Osteocyte (in vitro differentiated cells): ENCODE measurements at places on chromosomes 11 and 22. TPM values are rescaled to one million over a fixed set of nuclear protein-coding genes. Genes with fewer than 3 reads are reported as not detected.

Gene OR6T1
- not detected in 2 replicates for total RNA-seq

Gene TRIM48
- not detected in 2 replicates for total RNA-seq

Gene GAS2
- total RNA-seq: 0.52 and 0.70 TPM in 2 replicates

Gene SPCS2
- total RNA-seq: 153 and 155 TPM in 2 replicates

Gene DEFB131B
- total RNA-seq: not detected in 2 replicates

Gene C11orf97
- total RNA-seq: not detected in 2 replicates

Gene GGT1
- 1.9 and 2.6 TPM in 2 replicates for total RNA-seq

GRCh38 chr11:112345166-112345565, 84.5 kb upstream of the PLET1 start:
- no peaks in the 10 kb centered on the region for H3K36me3 ChIP-seq
- DNase-seq: no peak
- no peak overlapping the region for H3K4me3 ChIP-seq
- H3K27ac ChIP-seq: no peak overlapping the region
- H3K4me1 ChIP-seq: peaks cover 13% of the 10 kb centered on the region

- no peak for DNase-seq
- H3K36me3 ChIP-seq: no peaks in the 10 kb centered on the region
- H3K27ac ChIP-seq: peak overlapping the region; percentile 63
- H3K4me3 ChIP-seq: peak overlapping the region; percentile 89
- H3K27me3 ChIP-seq: no peaks in the 10 kb centered on the region
Observed at GRCh38 chr22:29580200-29580810, 608 bp downstream of the NIPSNAP1 start.

DNA sequence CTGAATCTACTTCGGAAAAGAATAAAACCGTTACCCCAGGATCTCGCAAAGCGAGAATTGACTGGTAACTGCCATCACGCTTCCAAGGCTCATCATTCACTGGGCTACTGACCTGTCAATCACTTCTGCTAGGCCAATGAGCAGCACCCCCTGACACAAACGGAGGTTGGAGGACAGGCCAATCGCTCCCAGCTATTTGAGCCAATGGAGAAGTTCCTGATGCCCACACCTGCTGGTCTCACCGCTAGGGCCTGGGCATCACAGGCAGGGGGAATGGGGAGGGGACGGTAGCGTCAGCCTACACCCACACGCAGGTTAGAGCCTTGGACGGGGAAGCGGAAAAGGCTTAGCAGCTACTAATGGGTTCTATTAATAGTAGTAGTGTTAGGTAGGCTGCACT, 56.7 kb upstream of the CHST1 start:
- H3K27ac ChIP-seq: no peak overlapping the region
- H3K36me3 ChIP-seq: no peaks in the 10 kb centered on the region
- H3K27me3 ChIP-seq: peaks cover 19% of the 10 kb centered on the region
- H3K4me3 ChIP-seq: no peak overlapping the region
- no peaks in the 10 kb centered on the region for H3K4me1 ChIP-seq

GRCh38 chr11:35380603-35381002, 38.8 kb downstream of the SLC1A2 start:
- peaks cover 29% of the 10 kb centered on the region for H3K4me1 ChIP-seq
- H3K27me3 ChIP-seq: no peaks in the 10 kb centered on the region
- no peak overlapping the region for H3K4me3 ChIP-seq
- no peak for DNase-seq
- peak overlapping the region; percentile 79 for H3K27ac ChIP-seq

- no peak for DNase-seq
- H3K27me3 ChIP-seq: peaks cover 3% of the 10 kb centered on the region
- H3K36me3 ChIP-seq: no peaks in the 10 kb centered on the region
- H3K4me1 ChIP-seq: no peaks in the 10 kb centered on the region
Observed at GRCh38 chr11:87809256-87809655, 366.0 kb downstream of the RAB38 start.

DNA sequence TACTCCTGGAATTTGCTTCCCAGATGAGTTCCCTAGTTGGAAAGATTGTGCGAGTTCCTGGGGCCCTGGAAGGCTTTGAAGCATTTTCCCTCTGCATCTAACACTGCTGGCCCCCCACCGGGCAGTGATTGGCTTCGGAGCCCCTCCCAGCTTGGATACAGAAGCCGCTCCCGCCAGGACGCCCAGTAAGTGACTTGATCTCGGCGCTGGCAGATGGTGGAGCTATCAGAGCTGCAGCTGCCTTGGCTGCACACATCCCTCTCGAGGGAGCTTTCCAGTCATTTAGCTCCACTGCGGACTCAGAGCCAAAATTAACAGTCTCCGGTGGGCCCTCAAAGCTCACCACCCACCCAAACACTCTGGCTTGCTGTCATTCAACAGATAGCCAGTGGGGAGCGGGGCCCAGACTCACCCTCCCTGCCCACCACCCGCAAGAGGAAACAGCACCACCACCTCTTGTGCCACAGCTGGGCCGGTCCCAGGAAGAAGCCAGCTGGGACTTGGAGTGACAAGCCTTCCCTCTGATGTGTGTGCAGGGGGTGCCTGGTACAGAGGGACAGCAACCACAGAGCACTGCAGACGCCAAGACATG, 162.3 kb downstream of the TRIM29 start:
- no peak for DNase-seq
- no peaks in the 10 kb centered on the region for H3K36me3 ChIP-seq
- H3K27ac ChIP-seq: no peak overlapping the region
- H3K4me1 ChIP-seq: no peaks in the 10 kb centered on the region

DNA sequence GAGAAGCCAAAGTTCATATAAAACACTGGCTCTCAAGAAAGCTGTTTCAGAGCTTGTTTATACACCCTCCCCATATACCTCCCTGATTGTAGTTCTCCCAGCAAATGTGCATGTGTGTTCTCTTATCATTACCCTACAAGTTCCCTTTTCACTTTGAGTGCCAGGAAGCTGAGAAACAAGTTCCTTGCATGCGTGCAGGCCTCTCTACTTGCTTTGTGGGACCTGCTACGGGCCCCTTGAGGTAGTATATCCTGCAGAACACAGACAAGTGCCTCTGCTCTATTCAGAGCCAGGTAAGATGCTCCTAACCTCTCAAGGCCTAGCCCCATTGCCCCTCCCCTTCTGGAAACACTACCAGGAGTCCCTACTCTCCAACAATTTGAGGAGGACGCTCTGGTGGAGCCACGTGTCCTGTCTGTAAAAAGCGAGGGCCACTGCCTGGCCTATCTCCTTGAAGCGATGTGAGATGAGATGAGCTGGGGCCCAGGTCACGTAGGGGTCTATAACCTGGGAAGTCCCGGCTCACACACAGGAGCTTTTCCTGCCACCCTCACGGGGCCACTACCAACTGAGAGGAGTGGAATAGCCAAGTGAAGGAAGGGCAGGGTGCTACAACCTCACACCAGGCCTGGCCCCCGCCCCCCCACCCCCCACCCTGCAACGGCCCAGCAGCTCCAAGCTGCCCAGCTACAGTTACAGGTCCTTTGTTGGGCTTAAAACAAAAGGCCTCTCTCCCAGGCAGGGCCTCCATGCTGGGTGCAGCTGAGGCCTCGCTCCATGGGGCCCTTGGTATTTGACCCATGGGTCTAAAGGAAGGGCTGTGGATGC, 2.6 kb upstream of the ATP5MGL start:
- peaks cover 84% of the 10 kb centered on the region for H3K4me1 ChIP-seq
- DNase-seq: no peak
- H3K27me3 ChIP-seq: no peaks in the 10 kb centered on the region
- H3K4me3 ChIP-seq: no peak overlapping the region

DNA sequence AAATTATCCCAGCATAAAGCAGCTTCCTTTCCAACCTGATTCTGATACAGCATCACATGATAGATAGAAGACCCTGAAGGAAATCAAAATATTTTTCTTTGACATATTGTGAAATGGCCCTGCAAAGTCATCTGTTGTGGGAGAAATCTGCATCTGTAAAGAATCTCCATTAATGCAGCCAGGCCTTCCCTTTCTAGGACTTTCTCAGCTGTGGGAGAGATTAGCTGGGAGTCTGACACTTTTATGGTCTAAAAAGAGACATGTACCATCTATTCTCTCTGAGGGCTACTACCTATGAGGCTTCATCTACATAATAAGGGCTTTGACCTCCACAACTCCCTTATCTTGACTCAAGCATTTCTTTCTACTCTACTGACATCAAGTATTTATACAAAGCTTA, 238.1 kb downstream of the SWAP70 start:
- peaks cover 13% of the 10 kb centered on the region for H3K36me3 ChIP-seq
- DNase-seq: no peak
- peaks cover 75% of the 10 kb centered on the region for H3K4me1 ChIP-seq
- no peak overlapping the region for H3K4me3 ChIP-seq
- peak overlapping the region; percentile 84 for H3K27ac ChIP-seq
- no peaks in the 10 kb centered on the region for H3K27me3 ChIP-seq

- H3K27ac ChIP-seq: no peak overlapping the region
- H3K27me3 ChIP-seq: peaks cover 5% of the 10 kb centered on the region
- no peak for DNase-seq
- H3K36me3 ChIP-seq: no peaks in the 10 kb centered on the region
Observed at GRCh38 chr11:20530942-20531703, 68.3 kb upstream of the SLC6A5 start.

- H3K4me3 ChIP-seq: no peak overlapping the region
- no peak for DNase-seq
- peaks cover 11% of the 10 kb centered on the region for H3K4me1 ChIP-seq
- H3K27ac ChIP-seq: no peak overlapping the region
Observed at GRCh38 chr11:31560842-31561476, 51.4 kb downstream of the ELP4 start.

- peak; percentile 67 for DNase-seq
- no peak overlapping the region for H3K4me3 ChIP-seq
- no peaks in the 10 kb centered on the region for H3K27me3 ChIP-seq
- H3K4me1 ChIP-seq: peaks cover 5% of the 10 kb centered on the region
Observed at GRCh38 chr11:94673951-94674491, 94.1 kb upstream of the AMOTL1 start.

DNA sequence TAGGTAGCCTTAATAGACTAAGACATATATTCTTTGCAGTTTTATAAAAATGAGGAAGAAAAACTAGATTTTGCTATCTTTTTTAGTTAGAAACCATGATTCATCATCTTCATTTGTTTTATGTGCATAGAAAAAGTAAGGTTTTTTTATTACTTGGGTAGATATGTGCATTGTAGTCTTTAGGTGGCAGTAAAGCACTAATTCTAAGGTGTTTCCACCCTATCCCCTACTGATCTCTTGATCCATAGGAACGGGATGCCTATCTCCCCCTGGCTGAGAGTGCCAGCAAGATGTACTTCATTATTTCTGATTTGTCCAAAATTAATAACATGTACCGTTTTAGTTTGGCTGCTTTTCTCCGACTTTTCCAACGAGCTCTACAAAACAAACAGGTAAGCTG, 148.1 kb downstream of the DYNC2H1 start:
- H3K27me3 ChIP-seq: no peaks in the 10 kb centered on the region
- H3K27ac ChIP-seq: no peak overlapping the region
- DNase-seq: no peak
- no peaks in the 10 kb centered on the region for H3K4me1 ChIP-seq

DNA sequence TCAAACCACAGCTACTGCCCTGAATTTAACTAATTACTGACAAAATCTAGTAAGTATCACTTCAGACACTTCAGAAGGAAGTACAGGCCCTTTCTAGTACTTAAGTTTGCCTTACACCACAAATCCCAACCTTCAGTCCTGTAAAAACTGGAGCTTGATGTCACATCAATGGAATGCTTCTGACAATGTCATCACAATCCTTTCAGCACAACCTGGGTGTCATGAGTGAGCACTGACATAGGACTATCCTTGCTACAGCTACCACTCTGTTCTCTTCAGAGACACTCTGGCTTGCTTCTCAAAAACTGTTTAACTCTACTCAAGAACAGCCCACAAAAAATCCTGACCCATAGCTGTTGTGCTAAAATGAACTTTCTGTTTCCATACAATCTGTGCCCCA, 108.2 kb downstream of the RRM1 start:
- H3K4me1 ChIP-seq: no peaks in the 10 kb centered on the region
- no peaks in the 10 kb centered on the region for H3K36me3 ChIP-seq
- H3K27me3 ChIP-seq: peaks cover 11% of the 10 kb centered on the region

- no peak for DNase-seq
- no peak overlapping the region for H3K27ac ChIP-seq
- H3K4me3 ChIP-seq: no peak overlapping the region
- H3K27me3 ChIP-seq: peaks cover 2% of the 10 kb centered on the region
- H3K4me1 ChIP-seq: no peaks in the 10 kb centered on the region
- H3K36me3 ChIP-seq: no peaks in the 10 kb centered on the region
Observed at GRCh38 chr22:47787501-47788227, 1025.2 kb downstream of the TBC1D22A start.

DNA sequence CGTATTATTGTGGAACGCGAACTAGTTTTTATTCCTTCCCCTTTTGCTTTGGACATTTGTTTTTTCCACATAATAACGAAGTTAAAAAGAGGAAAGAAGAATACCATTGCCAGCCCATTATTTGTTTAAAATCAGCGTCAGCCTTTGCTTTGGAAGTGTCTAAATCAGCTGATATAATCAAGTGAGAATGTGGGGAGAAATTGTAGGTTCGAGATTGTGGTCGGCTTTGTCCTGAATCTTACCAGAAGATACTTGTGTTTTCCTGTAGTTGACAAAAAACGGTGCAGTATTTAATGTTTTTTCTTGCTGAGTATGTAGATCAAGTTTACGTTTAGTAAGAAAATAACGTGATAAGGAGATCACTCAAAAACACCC, 935 bp downstream of the ZNF143 start:
- H3K4me1 ChIP-seq: peaks cover 29% of the 10 kb centered on the region
- no peaks in the 10 kb centered on the region for H3K27me3 ChIP-seq
- H3K4me3 ChIP-seq: peak overlapping the region; percentile 84
- no peak for DNase-seq
- peak overlapping the region; percentile 96 for H3K27ac ChIP-seq

DNA sequence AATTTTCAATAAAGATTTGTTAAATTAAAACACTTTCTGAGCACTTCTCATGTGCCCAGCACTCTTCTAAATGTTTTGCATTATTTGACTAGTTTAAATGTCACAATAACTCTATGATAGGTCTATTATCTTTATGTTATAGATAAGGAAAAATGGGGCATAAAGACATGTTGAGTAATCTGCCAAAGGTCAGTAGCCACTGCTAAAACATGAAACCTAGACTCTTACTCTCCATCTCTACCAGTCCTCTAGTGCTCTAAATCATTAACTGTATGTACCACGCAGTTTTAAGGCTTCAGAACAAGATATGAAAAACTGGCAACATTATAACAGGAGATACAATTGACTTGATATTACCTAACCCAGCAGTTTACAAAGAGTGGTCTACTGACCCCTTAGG, 6.9 kb downstream of the RAB6A start:
- peaks cover 6% of the 10 kb centered on the region for H3K36me3 ChIP-seq
- DNase-seq: no peak
- H3K4me3 ChIP-seq: no peak overlapping the region

GRCh38 chr11:123450623-123451022, 20.6 kb downstream of the GRAMD1B start:
- H3K36me3 ChIP-seq: no peaks in the 10 kb centered on the region
- H3K4me3 ChIP-seq: no peak overlapping the region
- no peak overlapping the region for H3K27ac ChIP-seq
- DNase-seq: no peak

- no peak overlapping the region for H3K27ac ChIP-seq
- H3K36me3 ChIP-seq: no peaks in the 10 kb centered on the region
- H3K4me1 ChIP-seq: no peaks in the 10 kb centered on the region
- no peak for DNase-seq
- no peaks in the 10 kb centered on the region for H3K27me3 ChIP-seq
- no peak overlapping the region for H3K4me3 ChIP-seq
Observed at GRCh38 chr11:39255648-39256047, 2203.8 kb downstream of the LRRC4C start.

- H3K36me3 ChIP-seq: no peaks in the 10 kb centered on the region
- DNase-seq: no peak
- no peak overlapping the region for H3K4me3 ChIP-seq
- peaks cover 18% of the 10 kb centered on the region for H3K27me3 ChIP-seq
- H3K27ac ChIP-seq: no peak overlapping the region
Observed at GRCh38 chr22:37289156-37289735, 6.9 kb downstream of the CYTH4 start.

GRCh38 chr11:16191212-16191867, 165.0 kb downstream of the SOX6 start:
- no peaks in the 10 kb centered on the region for H3K36me3 ChIP-seq
- no peak overlapping the region for H3K4me3 ChIP-seq
- no peaks in the 10 kb centered on the region for H3K27me3 ChIP-seq
